ENCODE measurements at places on chromosomes 1 and 21.

- no peak for DNase-seq
Measured at GRCh38 chr1:230641346-230641745, 935 bp upstream of the COG2 start.

DNA sequence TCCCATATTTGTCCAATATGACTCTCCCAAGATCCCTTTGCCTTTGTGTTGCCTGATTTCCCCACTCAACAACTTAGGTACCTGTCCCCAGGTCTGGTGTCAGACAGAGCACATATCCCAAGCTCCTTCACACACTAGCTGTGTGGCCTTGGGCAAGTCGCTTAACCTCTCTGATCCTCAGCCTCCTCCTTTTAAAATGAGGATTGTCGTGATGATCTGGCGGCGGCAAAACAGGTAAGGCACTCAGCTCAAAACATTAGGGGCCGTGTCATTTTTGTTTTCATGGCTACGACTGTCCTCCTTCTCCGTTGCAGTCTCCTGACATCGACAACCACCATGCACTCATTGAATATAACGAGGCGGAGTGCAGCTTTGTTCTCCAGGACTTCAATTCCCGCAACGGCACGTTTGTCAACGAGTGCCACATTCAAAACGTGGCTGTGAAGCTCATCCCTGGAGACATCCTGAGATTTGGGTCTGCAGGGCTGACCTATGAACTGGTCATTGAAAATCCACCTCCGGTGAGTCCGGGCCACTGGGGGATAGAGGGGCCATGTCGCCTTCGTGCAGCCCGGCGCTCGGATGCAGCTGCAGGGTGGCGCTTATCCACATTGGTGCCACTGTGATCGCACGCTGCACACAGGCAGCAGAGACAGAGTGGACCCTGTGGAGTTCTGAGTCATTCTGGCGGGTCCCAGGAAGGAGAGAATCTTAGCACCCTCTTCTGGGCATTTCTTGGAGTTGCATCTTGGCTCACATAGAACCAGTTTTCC is 25.2 kb downstream of the FHAD1 start:
- DNase-seq, result no peak

DNA sequence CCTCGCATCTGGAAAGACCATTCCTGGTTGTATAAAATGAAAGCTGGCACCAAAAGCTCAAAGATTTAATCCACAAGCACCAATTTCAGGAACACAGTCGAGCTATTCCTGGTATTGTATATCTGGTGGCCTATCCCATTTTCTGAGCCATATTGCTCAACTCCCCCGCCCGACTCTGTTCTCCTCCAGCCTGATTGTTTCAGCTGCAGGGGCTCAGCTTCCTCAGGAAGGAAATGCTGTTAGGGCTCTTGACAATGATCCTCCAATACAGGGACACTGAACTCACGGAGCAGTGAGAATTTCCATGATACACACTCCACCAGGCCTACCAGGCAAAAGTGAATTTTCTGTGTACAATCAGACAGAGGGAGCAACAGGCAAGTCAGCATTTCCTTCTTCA is 16.9 kb upstream of the TDRD10 start:
- no peak for DNase-seq

DNA sequence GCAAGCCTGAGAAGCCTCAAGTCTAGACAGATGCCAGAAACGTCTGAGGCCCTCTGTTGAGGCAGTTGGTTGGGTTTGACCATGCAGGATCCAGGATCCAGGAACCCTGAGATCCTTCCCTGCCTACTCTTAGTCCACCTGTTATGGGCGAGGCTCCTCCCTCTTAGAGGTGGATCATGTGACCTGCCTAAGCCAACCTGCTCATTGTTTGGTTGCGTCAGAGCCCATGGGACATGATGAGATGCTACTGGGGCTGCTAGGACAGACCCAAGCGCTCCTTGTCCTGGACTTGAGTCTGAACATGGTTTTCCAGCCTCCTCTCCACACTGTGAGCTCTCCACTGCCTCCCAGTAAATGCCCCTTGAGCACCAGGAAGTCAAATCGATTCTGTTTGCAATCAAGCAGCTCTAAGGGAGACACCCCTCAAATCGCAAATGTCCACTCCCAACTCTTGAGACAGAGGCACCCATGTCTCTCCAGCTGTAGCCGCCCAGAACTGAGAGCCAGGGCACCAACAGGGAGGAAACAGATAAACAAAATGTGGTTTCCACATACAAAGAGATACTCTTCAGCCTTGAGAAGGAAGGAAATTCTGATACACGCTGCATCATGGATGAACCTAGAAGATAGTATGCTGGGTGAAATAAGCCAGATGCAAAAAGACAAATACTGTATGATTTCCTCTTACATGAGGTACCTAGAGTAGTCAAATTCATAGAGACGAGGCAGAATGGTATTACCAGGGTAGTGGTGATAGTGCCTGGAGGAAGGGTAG is 31.7 kb upstream of the WNT4 start:
- no peak for DNase-seq

- no peak for DNase-seq
Measured at GRCh38 chr1:201217146-201217545, 26.5 kb downstream of the IGFN1 start.

GRCh38 chr1:162498496-162498810 is 835 bp downstream of the UHMK1 start:
- no peak for DNase-seq

Data from NCI-H774 (cell line).